H4 (cell line): ENCODE measurements at places on chromosomes 3 and 15. TPM values are rescaled to one million over a fixed set of nuclear protein-coding genes. Genes with fewer than 3 reads are reported as not detected.
A peak's percentile ranks its signal among the peaks of the same experiment; 100 is the strongest.

Gene ISLR2
- not detected in 2 replicates for total RNA-seq

Gene FBXO45
- 18.0 and 19.2 TPM in 2 replicates for total RNA-seq

DNA sequence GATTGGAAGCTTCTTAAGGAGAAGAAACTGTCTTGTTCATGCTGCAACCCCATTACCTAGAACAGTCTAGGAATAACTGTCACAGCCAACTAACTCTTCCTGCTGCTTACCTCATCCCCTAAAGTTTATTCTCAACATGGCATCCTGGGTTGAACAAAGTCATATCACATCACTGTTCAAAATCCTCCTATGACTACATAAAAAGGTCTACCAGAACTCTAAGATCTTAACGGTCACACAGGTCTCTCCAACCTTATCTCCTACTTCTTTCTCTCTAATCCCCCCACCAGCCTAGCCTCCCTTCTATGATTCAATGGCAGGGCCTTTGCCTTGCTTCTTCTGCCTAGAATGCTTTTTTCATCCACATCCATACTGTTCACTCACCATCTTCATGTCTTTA lies 69.3 kb downstream of the CLASP2 start:
- DNase-seq: no peak

- DNase-seq: no peak
These were observed 242.0 kb upstream of the MRPL3 start for GRCh38 chr3:131744765-131745164.

Gene ATP13A5
- 0.04 and 0.48 TPM in 2 replicates for total RNA-seq

DNA sequence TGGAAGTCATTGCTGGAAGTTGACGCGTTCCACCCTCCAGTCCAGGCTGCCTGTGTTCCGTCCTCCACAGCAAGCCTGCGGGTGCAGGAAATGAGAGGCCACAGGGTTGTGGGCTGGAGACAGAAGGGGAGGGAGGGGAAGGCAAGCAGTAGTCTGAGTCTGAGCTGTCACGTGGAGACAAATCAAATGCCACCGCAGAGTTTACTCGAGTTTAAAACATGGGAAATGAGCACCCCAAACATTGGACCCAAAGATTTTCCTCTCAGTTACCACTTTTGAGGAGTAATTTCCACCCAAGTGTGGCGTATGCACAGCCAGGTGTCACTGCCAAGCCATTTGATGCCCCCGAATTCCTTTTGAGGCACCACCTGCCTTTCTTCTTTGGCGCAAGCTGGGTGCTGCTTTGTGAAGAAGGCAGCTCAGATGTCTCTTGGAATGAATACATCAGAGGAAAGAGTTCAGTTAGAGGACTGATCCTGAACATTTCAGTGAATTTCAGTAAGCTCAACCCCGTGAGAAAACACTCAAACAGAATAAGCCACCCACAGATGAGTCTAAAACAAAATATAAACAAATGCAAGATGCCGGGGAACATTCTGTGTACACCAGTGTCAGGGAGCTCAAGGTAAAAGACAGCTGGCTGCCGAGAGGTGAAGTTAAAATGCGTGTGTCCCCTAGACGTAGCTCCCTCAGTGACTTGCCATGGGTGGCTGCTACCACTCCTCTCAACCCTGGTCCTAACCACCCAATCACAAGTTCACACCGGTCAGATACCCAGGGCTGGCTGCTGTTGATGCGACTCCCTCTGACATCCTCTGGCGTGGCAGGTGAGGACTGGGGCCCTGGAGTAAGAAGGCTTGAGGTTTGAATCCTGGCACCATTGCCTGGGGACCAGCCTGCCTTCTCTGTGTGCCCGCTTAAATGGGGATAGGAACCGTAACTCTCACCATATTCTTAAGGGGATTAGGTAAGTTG lies 203.8 kb downstream of the UACA start:
- DNase-seq: peak; percentile 50

Gene IGF2BP2
- 17.7 and 23.7 TPM in 2 replicates for total RNA-seq

GRCh38 chr3:184731786-184732537 lies 20.1 kb upstream of the MAGEF1 start:
- DNase-seq: no peak

- no peak for DNase-seq
These were observed 516.9 kb downstream of the GABRG3 start for GRCh38 chr15:27487846-27488245.

Gene DPPA4
- 0.04 TPM in 1 of 2 replicates, not detected in the other for total RNA-seq

- no peak for DNase-seq
These were observed 928.2 kb downstream of the EPHA3 start for GRCh38 chr3:90035643-90036042.

Gene TRAIP
- 4.4 and 5.7 TPM in 2 replicates for total RNA-seq

Gene CNTN6
- total RNA-seq: 0.37 and 1.9 TPM in 2 replicates

DNA sequence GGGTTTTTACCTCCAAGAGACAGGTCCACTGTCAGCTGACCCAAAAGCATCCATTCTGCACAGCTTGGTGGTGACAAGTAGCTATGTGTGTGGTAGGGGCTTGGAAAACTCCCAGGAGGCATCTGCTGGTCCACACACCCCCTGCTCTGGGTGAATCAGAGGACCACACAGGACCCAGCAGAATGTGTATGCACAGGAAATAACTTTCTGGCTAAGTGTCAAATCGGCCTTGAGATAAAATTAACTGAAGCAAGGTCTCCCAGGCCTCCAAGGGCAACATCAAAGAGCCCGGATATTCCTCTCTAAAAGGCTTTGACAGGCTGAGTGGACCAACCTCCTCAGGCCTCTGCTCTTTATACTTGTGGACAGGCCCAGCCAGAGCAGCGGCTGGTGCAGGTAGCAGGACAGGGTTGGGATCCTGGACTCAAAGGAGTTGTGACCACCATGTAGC lies 66.5 kb downstream of the CTNNB1 start:
- DNase-seq: peak; percentile 45

Gene POPDC2
- total RNA-seq: 0.06 and 0.54 TPM in 2 replicates

Gene RTP4
- total RNA-seq: 16.6 and 18.7 TPM in 2 replicates

DNA sequence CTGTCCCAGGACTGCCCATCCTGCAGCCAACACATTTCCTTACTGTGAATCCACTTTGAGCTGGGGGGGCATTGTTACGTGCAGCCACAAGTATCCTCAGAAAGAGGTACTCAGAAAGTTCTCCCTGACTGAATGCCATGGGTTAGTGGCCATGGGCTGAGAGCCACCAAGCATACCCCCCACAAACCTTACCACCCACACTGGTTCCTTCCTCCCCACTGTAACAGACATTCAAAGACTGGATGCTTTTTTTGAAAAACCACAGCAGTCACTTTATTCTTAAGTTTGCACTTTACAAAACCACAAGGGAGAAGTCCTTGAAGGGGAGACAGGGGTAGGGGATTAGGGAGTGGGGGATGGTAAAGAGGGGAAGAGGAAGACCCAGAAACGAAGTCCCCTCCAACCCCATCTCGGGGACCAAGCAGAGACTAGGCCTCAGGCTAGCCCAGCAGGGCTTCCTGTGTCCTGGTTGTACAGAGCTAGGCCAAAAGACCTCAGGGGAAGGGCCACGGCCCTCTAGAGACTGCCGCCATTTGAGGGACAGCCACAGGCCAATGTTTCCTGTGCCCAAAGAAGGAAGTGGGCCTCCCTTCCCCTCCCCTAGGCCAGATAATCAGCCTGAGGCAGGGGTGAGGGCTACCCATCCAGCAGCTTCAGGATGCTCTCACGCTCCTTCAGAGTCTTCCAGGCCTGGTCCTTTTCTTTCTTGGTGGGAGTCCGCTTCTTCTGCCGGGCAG lies 10.1 kb upstream of the CAMK1 start:
- DNase-seq: no peak

GRCh38 chr3:72652395-72652794 lies 195.8 kb downstream of the SHQ1 start:
- no peak for DNase-seq

GRCh38 chr3:9976721-9977709 lies 9.6 kb downstream of the EMC3 start:
- DNase-seq: peak; percentile 98

Gene SNTN
- total RNA-seq: not detected in 2 replicates

Gene SLC28A2
- total RNA-seq: not detected in 2 replicates

DNA sequence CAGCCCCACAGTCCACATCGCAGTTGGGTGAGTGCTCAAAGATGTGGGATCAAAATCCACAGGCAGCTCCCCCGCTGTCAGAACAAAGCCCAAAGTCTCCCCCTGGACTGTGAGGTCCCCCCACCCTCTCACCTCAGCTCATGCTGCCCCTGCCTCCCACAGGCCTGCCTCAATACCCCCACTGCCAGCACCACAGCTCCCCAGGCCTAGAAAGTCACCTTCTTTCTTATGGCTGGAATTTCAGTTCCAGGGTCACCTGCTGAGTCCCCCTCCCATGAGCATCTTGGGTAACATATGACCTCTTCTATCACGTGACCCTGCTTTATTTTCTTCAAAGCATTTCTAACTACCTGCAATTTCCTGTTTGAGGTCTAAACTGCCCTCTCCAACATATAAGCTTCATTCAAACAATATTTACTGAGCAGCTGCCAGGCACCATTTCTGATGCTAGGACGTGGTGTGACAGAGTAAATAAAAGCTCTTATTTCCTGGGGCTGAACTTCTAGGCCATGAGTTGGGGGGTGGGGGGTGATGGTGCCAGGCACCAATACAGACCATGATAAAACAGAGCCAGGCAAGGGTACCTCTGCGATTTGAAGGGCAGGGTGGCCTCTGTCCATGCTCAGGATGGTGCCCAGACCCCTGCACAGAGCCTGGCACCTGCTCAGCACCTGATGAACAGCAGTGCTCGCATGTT lies 2.4 kb upstream of the TMEM89 start:
- no peak for DNase-seq

- no peak for DNase-seq
These were observed 38.9 kb downstream of the ZFAND6 start for GRCh38 chr15:80098341-80098740.

- peak; percentile 43 for DNase-seq
These were observed 49.5 kb upstream of the HACD2 start for GRCh38 chr3:123634149-123635051.

Gene ANKRD34C
- total RNA-seq: 0.19 TPM in 1 of 2 replicates, not detected in the other

DNA sequence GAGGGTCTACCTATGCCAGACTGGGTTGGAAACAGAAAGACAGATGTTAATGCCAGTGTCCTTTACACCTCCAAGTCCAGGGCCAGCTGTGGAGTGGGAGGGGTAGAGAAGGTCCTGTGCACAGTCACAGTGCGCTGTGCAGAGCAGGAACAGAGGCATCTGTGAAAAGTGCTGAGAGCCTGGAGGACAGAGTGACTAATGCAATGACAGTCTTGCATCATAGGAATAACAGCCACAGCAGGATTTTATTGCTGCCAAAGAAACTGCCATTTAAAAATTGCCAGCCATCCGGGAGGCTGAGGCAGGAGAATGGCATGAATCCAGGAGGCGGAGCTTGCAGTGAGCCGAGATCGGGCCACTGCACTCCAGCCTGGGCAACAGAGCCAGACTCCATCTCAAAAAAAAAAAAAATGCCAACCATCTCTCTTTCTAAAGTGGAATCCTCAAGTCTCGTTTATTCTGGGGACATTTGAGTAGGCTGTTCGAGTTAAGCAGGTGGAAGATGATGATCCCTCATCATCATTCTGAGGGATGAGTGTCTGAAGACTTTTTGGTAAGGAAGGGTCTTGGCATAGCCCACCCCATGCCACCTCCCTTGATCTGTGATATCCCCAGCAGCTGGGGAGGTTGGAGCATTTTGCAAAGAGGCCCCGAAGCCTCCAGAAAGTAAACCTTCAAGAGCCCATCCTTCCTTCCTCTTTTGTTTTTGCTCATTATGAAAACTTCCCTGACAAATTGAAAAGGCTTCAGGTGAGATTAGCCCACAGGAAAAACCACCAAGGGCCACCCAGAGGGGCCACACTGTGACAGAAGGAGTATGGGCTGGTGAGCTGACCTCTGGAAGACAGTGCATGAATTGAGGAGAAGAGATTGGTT lies 7.7 kb downstream of the CCR2 start:
- peak; percentile 77 for DNase-seq

Gene SOX14
- not detected in 2 replicates for total RNA-seq

- DNase-seq: no peak
These were observed 28.3 kb downstream of the IDH3A start for GRCh38 chr15:78177447-78177873.

DNA sequence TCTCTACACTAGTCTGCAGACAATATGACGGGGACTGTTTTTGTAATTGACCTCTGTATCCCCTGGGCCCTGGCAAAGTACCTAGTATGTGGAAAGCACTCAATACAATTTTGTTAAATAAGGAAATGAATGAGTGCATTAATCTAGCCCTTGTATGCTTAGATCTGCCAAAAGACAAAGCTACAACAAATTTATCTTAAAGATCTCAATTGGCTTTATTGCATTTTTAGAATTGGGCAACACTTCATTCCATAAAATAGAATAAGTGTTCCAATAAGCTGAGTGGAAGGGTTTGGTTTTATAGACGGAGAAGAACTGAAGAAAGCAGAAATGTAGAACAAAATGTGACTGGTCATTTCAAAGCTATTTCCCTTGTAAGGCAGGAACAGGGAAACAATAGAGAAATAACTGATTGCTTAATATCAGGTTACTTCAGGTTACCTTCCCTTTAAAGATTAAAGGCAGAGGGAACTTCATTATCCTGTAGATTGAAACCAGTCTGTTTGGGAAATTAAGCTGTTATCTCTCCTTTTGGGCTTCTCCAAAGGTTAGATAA lies 108.3 kb upstream of the MME start:
- DNase-seq: peak; percentile 21

GRCh38 chr3:82030916-82031315 lies 269.5 kb upstream of the GBE1 start:
- no peak for DNase-seq

DNA sequence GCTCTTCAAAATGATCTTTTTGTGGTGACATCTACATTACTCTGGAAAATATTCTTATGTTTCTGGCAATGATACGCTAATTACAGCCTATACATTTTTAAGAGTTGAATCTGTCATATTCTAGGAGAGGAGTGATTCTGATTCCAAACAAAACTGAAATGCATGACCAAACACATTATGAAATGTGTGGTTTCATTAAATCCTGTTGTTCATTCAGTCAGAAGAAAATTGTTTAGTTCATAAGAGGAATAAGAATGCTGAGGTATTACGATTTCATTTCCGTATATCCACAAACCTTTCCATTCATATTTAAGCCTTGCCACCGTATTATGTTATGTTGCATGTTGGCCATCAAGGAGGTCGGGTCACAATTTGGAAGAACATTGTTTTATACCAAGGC lies 345.1 kb downstream of the FEZF2 start:
- DNase-seq: no peak

GRCh38 chr3:97885931-97886824 lies 64.4 kb downstream of the CRYBG3 start:
- DNase-seq: no peak

DNA sequence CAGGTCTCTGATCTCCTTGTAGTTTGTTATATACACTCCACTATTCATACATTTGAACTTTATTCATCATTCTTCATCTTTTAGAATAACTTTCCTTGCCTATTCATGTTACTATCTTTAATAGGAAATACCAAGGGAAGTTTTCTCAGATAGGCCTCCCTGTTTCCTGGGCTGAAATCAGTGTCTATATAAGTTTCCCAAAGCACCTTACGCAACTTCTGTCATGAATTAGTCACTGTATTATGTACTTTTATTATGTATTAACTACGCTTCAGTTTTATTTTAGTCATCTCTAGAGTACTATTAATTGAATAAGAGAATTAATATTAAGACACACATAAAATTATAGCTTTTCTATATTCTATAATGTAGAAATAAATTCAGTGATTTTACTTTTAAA lies 1481.5 kb downstream of the OTOL1 start:
- DNase-seq: no peak

GRCh38 chr3:170813266-170813665 lies 56.7 kb downstream of the RPL22L1 start:
- no peak for DNase-seq

- DNase-seq: no peak
These were observed 26.8 kb downstream of the KAT2B start for GRCh38 chr3:20066850-20067617.
